ENCODE measurements at places on chromosomes 4 and X.

- no peak overlapping the region for H3K27ac ChIP-seq
- no peak overlapping the region for H3K4me3 ChIP-seq
- H3K27me3 ChIP-seq: no peaks in the 10 kb centered on the region
- no peak for DNase-seq
These were observed 73.5 kb upstream of the CAMK2D start for GRCh38 chr4:113835005-113835404.

- no peaks in the 10 kb centered on the region for H3K4me1 ChIP-seq
- H3K27ac ChIP-seq: no peak overlapping the region
- H3K27me3 ChIP-seq: no peaks in the 10 kb centered on the region
- no peak overlapping the region for H3K4me3 ChIP-seq
These were observed 216.6 kb downstream of the PDGFC start for GRCh38 chr4:156754832-156755570.

- no peaks in the 10 kb centered on the region for H3K36me3 ChIP-seq
- H3K27me3 ChIP-seq: no peaks in the 10 kb centered on the region
- H3K27ac ChIP-seq: no peak overlapping the region
- no peaks in the 10 kb centered on the region for H3K4me1 ChIP-seq
These were observed 353.3 kb downstream of the OPHN1 start for GRCh38 chrX:68079961-68080360.

DNA sequence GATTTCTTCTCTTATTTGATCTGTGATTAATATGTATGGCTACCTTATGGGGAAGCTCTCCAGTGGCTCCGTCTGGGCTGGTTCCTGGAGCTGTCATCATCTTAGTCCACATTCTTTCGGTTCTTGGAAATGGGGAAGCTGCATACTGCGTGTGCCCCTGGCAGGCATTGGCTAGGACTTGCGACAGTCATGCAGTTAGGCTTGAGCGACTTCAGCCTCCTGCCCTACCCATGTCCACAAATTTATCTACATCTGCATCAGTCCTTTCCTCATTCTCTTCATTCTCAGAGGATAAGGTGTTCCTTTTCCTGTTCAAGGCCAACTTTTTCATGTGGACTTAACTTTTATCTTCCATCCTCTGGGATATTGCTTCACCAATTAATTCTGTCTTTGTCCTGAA, 214.2 kb downstream of the RELL1 start:
- no peaks in the 10 kb centered on the region for H3K4me1 ChIP-seq
- H3K27ac ChIP-seq: no peak overlapping the region
- no peak for DNase-seq
- no peak overlapping the region for H3K4me3 ChIP-seq
- no peaks in the 10 kb centered on the region for H3K36me3 ChIP-seq

GRCh38 chrX:10172877-10173276, 16.1 kb downstream of the CLCN4 start:
- H3K36me3 ChIP-seq: peaks cover 20% of the 10 kb centered on the region
- H3K27ac ChIP-seq: no peak overlapping the region
- H3K4me3 ChIP-seq: no peak overlapping the region
- H3K27me3 ChIP-seq: no peaks in the 10 kb centered on the region
- H3K4me1 ChIP-seq: peaks cover 6% of the 10 kb centered on the region

GRCh38 chrX:39856472-39857121, 241.2 kb downstream of the BCOR start:
- H3K27ac ChIP-seq: no peak overlapping the region
- H3K36me3 ChIP-seq: no peaks in the 10 kb centered on the region
- H3K4me1 ChIP-seq: peaks cover 25% of the 10 kb centered on the region
- no peak overlapping the region for H3K4me3 ChIP-seq
- DNase-seq: no peak

- H3K36me3 ChIP-seq: peaks cover 8% of the 10 kb centered on the region
- H3K4me1 ChIP-seq: peaks cover 25% of the 10 kb centered on the region
- no peaks in the 10 kb centered on the region for H3K27me3 ChIP-seq
- DNase-seq: no peak
These were observed 51.3 kb upstream of the MAP3K15 start for GRCh38 chrX:19566359-19567222.

Measured in memory B cell (primary cell).